Renal cortex interstitium (tissue), 15 donors: ENCODE measurements at places on chromosomes 2 and 18. TPM values are rescaled to one million over a fixed set of nuclear protein-coding genes. Genes with fewer than 3 reads are reported as not detected.

DNA sequence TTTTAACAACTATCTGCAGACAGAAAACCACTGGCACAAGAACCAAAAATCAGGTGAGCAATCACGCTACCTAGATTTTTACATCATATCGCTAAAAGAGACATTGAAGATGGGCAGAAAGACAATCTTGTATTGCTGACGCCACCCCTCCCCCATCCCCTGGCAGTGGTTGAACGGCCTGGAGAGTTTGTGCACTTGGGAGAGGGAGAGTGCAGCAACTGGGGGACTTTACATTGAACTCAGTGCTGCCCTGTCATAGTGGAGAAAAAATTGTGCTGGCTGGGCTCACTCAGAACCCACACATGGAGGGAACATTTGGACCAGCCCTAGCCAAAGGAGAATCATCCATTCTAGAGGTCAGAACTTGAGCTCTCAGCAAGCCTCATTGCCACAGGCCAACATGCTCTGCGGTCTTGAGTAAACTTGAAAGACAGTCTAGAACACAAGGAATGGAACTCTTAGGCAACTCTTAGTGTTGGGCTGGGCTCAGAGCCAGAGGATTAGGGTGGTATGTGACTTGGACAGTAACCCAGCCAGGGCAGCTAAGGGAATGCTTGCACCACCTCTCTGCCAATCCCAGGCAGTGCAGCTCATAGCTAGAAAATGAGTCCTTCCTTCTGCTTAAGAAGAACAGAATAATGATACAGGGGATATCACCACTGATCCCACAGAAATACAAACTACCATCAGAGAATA is 220.0 kb upstream of the CYP26B1 start:
- DNase-seq: no peak

DNA sequence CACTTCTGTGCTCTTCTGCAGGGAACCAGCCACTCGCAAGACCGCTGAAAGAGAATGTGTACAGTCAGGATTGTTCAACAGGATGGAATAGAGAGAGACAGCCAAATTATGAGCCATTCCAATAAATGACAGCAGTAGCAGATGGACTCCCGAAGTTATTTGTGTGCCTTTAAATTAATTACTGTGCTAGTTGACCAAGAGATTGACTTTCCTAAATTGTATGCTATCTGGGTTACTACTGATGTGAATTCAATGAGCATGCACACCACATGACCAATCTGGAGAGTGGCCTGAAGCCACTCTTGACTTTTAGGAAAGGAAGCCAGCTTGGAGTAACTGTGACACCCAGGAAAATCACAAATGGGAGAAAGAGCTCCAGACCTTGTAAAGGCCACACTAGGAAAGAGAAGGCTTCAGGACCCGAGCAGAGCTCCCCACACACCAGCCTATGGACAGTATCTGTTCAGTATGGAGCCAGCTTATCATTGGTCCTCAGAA is 52.8 kb downstream of the CHMP3 start:
- DNase-seq: no peak

GRCh38 chr18:39523281-39523680 is 1957.7 kb upstream of the CELF4 start:
- DNase-seq: no peak

DNA sequence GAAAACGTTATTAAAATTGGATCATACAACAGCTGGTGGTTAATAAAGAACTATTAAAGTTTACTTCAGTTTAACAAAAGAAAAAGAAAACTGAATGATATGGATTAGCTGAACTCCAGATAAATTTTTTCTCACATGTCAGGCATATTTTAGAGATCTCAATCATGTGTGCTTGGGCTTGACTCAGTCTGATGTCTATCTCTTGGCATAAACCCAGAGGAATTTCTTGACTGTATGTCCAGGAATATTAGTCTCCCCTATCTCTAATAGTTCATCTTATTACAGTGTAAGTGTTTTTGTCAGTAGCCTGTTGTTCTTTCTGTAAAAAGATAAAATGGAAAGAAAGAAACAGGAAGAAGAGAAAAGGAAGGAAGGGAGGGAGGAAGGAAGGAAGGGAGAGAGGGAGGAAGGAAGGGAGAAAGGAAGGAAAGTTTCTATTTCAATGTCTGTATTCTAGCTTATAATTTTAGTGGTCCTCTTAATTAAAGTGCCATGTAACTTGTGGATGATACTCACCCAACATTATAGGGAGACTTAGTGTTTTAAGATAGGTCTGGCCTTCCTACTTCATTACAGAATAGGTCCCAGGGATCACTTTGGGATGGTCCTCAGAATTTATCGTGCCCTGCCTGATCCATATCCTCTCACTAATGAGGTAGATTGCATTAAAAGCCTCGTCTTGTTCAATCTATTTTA is 99.7 kb upstream of the UGP2 start:
- DNase-seq: no peak

DNA sequence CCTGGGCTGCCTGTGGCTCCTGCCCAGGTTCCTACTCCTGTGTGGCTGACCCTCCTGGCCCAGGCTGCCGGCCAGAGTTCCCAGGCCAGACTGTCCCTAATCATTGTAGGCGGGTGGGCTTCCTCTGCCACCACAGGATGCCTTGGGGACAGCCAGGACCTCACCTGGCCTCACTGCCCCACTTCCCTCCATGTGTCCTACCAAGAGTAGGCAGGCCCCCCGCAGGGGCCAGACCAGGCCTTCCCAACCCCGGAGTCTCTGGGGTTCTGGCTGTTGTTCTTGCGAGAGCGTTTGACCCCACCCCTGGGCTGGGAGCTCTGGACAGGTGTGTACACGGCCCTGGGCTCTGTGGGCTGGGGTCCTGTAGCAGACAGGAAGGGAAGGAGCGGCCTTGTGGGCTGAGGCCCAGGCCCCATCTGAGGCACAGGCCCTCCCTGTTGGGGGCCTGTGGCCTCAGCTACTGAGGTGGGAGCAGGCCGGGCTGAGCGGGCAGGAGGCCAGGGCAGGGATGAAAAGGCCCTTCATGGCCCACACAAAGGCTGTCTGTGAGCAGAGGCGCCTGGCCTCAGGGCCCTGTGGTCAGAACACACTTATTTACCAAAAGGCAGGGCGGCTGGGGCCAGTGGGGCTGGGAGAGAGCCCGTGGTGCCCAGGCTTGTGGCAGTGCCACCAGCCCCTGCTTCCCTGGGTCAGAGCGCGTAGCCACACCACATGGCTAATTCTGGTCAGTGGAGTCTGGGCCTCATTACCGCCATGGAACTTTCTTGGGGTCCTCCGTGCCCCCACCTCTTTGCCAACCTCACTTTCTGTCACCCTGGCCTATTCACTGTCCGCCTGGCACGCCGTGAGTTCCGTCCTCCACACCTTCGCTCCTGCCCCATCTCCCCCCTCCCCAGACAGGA is 2.0 kb downstream of the SNORC start:
- no peak for DNase-seq

DNA sequence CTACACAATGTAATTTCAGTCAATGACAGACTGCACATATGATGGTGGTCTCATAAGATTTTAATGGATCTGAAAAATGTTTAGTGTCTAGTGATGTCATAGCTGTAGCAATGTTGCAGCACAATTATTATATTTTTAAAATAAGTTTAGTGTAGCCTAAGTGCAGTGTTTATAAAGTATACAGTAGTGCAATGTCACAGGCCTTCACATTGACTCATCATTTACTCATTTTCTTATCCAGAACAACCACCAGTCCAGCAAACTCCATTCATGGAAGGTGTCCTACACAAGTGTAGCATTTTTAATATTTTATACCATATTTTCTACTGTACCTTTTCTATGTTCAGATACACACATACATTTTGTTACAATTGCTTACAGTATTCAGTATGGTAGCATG is 663.1 kb downstream of the ERBB4 start:
- no peak for DNase-seq

DNA sequence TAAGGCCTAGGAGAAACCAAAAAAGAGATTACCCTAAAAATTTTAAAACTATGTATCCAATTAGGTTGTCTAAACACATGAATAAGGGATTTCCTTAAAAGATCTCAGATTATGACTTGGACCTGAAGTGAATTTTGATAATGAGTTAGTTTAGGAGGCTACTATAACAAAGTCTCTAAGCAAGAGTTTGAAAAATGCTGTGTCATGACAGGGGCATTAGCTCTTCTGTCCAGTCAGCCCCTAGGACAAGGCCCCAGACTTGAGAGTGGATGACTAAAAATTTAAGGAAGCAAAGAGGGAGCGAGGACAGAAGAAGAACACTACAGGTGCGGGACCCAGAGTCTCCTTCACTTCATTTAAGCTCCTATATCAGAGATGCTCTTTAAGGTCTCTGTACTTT is 135.9 kb downstream of the DTNB start:
- no peak for DNase-seq

DNA sequence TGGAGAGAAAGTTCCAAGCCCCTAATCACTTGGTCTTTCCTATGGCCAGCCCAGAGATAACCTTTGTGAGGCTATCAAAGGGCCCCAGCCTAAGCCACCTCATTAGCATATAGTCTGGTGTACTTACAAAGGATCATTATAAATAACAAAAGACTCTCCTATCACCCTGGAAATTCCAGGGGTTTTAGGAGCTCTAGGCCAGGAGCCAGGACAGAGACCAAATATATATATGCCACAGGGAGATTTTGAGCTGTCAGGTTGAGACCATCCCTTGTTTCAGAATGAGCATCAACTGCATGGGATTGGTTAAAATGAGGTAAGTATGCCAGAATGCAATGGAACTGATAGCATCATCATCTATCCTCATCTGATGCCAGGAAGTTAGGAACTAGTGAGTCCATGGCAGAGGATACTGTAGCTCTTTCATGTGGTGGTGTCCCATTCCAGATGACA is 32.1 kb upstream of the CHRNA1 start:
- no peak for DNase-seq

DNA sequence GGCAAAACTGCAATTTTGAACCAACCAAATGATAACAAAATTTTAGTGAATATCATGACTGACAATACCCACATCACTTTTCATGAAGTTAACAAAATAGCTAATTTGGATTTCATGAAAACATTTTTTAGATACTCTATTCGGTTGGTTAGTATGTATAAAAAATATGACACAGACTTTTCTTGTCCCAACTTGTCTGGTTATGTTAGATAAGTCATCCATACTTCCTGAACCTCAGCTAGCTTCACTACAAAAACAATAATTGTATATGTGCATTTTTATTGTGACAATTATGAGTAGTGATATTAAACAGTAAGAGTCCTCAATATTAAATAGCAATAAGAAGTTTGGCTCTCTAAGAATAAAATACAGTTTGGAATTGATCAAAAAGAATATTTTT is 408.1 kb upstream of the DSEL start:
- no peak for DNase-seq

- DNase-seq: no peak
These were observed 21.4 kb upstream of the KCNS3 start for GRCh38 chr2:17857021-17857420.

- DNase-seq: no peak
These were observed 76.9 kb downstream of the NXPH2 start for GRCh38 chr2:138703242-138703641.

- DNase-seq: no peak
These were observed 19.1 kb downstream of the MXD1 start for GRCh38 chr2:69933839-69934613.

DNA sequence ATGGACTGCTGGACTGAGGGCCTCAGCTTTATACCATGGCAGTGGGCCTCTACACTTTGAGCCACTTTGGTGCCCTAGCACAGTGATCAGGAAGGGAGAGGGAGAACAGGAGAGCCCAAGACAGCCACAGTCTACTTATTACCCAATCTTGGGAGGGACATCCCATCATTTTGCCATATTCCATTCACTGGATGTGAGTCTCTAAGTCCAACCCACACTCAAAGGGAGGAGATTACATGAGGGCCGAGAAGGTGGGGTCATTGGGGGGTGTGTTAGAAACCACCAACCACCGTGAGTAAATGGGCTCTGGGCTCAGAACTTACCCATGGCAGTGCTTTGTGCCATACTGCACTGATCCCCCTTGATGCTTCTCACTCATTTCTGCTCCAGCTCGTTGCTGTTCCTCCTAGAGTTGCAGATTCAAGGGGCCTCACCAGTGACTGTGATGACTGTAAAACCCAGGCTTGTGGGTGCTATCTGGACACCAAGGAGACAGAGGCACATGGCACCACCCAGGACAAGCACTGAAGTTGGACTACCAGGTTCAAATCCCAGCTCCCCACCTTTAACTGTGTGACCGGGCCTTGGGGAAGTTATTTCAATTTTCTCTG is 97.6 kb upstream of the RAB6C start:
- DNase-seq: no peak

DNA sequence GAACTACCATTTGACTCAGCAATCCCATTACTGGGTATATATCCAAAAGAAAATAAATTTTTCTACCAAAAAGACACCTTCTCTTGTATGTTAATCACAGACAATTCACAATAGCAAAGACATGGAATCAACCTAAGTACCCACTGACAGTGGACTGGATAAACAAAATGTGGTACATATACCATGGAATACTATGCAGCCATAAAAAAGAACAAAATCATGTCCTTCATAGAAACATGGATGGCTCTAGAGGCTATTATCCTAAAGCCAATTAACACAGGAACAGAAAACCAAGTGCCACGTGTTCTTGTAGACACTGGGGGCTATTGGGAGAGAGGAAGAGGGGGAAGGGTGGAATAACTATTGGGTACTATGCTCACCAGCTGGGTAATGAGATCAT is 27.7 kb downstream of the FLACC1 start:
- DNase-seq: no peak

DNA sequence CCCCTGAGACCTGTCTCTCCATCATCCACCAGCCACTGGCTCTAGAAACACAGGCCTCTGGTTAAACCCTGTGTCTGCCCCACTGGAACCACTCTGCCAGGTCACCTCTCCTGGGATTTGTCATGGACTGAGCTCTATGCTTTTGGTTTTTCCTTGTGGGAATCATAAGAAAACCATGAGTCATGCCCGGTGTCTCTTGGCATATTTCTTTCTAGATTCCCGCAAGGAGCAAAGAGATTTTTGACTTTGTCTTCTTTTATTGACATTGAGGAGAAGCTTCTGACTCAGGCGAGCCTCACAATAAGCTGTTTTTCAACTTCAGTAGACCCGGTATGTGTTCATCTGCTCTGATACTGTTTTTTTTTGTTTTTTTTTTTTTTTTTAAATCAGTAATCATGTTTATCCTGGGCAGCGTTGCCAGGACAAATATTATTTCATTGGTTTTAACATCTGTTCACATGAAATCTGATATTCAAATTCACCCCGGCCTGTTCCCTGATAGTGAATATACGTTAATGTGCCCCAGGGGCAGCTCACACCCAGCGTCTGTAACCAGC is 207.1 kb downstream of the ACKR3 start:
- DNase-seq: no peak

The MOCOS gene
- 0.75 TPM for polyA plus RNA-seq

The DUSP28 gene
- polyA plus RNA-seq: 7.1 TPM

The BMP10 gene
- polyA plus RNA-seq: not detected

The C2orf78 gene
- not detected for polyA plus RNA-seq

The GPR55 gene
- 0.22 TPM for polyA plus RNA-seq

The EPB41L3 gene
- 57.5 TPM for polyA plus RNA-seq

The TRIM43 gene
- 0.20 TPM for polyA plus RNA-seq
